ENCODE measurements at places on chromosomes 16 and 17.

DNA sequence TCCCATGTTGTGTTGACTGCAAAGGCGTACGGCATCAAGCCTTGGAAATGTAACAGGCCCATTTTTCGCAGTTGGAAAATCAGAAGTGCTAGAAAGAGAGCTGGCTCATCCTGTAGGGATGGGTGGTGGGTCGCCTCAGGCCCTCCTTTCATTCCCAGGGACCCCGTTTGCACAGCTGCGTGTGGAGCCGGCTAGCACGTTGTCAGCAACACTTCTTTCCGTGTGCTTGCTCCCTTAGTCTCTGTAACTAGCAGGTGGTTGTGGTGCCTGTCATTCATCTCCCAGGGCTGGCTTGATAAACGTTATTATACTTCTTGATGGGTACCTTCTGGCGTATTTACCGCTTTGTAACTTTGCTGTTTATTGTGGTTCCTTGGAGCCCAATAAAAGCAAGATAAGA, 239.0 kb upstream of the CACNG5 start:
- no peak for DNase-seq

- DNase-seq, result no peak
Observed at GRCh38 chr17:18921485-18921884, 30.5 kb upstream of the SLC5A10 start.

DNA sequence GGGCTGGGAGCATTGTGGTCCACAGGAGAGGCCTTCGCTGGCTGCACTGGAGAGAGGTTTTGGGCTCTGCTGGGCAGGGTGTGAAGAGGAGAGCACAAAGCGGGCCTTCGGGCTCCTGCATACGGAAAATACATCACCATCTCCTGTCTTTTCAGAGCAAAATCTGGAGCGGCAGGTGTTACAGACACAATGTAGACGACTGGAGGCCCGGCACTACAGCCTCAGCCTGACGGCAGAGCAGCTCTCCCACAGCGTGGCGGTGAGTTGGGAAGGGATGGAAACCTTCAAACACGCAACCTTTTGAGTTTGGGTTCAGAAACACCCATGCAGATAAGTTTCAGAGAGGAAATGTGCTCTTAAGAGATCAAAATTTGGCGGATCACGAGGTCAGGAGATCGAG, 17.9 kb downstream of the GINS2 start:
- no peak for DNase-seq

- DNase-seq, result no peak
Observed at GRCh38 chr16:84084570-84085270, 32.0 kb downstream of the MBTPS1 start.

DNA sequence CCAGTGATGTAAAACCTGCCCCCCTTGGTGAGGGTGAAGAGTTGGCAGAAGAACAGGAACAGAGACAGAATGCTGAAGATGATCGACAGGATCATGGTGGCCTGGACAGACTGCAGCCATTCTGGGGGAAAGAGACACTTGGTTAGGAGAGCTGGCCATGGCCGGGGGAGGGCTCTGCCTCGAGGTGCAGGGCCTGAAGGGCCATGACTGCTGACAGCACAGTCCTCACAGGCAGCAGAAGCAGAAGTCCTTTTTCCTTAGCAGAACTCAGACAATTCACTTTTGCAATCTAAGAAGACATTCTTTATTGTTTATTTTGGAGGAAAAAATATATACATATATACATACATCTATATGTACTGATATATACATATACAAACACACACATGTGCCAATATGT, 25.6 kb downstream of the PMP22 start:
- DNase-seq, result no peak

- DNase-seq, result no peak
Observed at GRCh38 chr17:45414990-45415881, 17.4 kb downstream of the ARHGAP27 start.

DNA sequence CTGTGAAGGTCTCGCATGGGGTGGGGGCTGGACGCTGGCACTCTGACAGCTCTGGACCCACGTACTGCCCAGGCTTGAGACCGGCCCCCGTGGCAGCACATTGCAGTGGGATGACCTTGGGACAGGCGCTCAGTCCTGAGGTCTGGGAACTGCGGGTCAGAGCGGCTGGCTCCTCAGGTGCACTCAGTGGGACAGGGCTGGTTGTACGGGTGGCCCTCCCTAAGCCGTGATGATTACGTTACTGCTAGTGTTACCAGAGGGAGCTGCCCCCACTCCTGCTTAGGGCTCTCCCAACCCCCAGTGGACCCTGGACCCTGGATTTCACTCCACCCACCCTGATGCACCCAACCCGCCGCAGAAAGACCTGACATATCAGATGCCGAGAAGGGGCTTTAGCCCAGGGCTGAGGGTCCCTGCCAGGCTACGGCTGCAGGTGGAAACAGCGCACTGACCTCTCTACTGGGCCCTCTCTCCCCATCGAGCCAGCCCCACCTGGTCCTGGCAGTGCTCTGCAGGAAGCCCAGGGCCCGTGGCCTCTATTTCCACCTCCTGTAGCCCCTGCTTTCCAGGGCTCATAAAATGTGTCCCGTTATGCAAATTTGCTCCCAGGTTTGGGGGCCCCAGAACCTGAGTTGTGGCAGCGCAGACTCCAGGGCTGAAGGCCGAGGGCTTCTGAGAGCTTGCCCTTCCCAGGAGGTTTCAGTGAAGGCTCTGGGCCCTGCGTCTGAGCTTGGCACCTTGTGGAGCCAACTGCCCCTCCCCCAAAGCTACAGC, 77.2 kb downstream of the RTN4RL1 start:
- DNase-seq, result no peak

DNA sequence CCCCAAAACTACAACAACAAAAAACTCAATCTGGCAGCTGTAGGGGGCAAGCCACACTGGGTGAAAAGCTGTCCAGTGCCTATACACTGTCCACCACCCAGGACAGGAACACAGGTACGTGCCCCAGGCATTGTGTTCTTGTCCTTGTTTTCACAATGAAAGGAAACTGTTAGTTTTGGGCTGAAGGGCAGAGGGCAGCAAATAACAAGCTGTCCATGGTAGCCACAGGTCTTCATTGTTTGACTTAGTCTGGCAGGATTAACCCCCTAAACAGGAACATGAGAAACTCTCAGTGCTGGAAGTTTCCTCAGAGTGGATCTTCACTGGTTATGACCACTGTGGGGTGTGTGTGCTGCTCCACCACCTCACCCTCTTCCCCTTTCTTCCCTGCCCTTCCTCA, 224.6 kb upstream of the N4BP1 start:
- no peak for DNase-seq

DNA sequence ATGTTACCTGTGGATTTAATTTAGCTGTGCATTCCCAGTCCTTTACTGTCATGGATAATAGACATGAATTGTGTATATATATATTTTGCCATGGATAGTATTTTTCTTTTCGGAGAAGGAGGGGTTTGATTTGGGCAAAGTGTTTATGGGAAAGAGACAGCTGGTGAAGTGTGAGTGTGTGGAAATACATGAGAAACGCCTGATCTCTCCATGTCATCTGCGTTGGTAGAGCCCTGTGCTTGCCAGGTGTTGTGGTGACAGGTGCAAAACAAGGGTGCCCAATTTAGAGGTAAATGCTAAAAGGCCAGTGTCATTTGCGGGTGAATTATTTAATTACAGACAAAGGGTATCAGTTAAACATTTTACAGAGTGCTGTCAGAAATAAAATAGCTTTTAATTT, 23.4 kb downstream of the NDEL1 start:
- no peak for DNase-seq

- no peak for DNase-seq
Observed at GRCh38 chr17:79301469-79301868, 226.8 kb downstream of the ENGASE start.

DNA sequence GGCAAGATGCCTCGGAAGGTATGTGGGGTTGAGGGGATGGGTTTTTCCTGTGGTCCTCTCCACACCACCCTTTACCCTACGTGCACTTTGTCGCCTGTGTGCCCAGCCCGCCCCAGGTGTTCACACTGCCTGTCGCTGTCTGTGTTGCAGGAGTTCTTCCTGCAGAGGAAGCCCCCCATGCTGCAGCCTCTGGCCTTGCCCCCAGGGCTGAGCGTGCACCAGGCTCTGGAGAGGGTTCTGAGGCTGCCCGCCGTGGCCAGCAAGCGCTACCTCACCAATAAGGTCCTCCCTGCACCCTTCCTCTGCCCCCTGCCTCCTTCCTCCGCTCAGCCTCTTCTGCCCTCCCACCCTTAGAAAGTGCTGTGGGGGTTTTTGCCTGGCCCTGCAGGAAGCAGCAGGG, 15.2 kb downstream of the PFAS start:
- no peak for DNase-seq

GRCh38 chr16:56356276-56357240, 68.8 kb downstream of the AMFR start:
- peak; percentile 82 for DNase-seq

DNA sequence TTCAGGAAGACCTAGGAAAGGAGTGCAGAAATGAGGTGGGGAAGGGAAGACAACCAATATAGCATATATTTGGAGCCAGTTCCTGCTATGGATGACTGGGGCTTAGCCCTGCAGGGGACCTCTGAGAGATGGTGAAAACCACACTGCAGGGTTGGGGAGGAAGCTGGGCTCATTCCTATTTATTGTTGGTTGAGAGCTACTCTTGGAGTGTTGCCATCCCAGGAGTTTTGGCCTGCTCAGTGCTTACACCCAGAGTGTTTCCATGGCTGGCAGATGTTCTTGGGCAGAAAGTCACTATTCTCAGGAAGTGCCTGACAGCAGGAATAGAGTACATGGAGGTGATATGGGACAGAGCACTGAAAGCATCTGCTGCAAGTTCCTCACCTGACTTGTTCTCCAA, 145.8 kb downstream of the SPACA3 start:
- no peak for DNase-seq

DNA sequence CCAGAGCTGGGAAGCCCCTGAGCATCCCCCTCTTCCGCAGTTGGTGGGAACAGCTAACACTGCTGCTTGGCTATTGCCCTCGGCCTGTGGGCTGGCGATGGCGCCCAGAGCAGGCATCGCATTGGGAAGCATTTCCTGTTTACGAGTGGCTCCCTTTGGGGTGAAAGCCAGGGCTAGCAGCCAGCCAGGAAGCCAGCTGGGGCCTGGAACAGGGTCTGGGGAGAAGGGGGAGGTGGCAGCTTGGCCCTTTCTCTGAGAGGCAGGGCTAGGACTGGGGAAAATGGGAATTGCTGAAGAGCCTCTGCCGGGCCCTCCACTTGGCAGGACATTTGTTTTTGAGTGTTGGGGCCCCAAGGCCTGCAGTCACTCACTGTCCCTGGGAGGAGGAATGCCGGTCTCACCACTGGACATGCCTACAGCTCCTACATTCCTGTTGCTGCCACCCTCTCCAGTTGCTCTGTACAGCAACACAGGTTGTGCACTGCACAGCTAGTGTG, 2.4 kb upstream of the MTSS2 start:
- DNase-seq, result no peak

DNA sequence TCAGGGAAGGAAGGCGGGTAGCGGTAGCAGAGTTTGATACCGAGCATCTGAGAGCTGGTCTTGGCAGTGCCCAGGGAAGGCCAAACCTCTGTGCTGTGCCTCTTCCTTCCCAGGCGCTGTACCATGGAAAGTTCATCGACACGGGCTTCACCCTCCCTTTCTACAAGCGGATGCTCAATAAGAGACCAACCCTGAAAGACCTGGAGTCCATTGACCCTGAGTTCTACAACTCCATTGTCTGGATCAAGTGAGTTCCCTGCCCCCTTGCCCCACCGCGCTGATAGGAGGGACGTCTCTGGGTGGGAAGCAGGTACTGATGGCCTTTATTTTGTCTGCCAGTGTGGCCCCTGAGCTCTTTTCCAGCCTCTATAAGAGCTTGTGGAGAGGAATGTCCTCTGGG, 15.4 kb upstream of the CLEC18A start:
- no peak for DNase-seq

- no peak for DNase-seq
Observed at GRCh38 chr17:40060887-40061608, 1.7 kb upstream of the THRA start.

GRCh38 chr17:36592316-36592715, 637 bp downstream of the DHRS11 start:
- no peak for DNase-seq

GRCh38 chr17:66686601-66687000, 148.3 kb upstream of the CACNG5 start:
- no peak for DNase-seq

DNA sequence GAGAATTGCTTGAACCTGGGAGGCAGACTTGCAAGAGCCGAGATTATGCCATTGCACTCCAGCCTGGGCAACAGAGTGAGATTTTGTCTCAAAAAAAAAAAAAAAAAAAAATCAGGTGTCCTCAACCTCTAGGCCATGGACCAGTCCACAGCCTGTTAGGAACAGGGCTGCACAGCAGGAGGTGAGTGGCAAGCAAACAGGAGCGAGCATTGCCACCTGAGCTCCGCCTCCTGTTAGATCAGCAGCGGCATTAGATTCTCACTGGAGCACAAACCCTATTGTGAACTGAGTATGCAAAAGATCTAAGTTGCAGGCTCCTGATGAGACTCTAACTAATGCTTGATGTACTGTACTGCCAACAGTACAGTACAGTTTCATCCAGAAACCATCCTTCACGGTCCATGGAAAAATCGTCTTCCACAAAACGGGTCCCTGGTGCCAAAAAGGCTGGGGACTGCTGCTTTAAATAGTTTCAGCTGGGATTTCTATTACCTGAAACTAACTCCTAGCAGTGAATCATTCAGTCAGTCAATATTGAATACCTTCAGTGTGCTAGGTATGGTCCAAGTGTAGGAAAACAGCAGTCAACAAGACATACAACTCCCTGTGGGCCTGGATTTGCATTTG, 56.3 kb upstream of the DHX40 start:
- peak; percentile 63 for DNase-seq

DNA sequence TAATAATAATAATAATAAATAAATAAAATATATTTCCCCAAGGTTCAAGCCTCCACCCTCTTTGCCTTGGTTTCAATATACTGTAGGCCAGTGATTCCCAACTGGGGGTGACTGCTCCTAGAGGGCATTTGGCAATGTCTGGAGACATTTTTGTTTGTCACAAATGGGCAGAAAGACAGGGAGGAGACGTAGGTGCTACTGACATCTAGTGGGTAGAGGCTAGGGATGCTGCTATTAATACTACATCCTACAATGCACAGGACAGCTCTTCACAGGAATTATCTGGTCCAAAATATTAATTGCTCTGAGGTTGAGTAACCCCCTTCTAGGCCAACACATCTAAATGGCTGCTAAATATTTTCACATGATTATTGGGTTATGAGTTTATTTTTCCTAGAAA, 12.8 kb upstream of the PRR14 start:
- DNase-seq, result no peak

DNA sequence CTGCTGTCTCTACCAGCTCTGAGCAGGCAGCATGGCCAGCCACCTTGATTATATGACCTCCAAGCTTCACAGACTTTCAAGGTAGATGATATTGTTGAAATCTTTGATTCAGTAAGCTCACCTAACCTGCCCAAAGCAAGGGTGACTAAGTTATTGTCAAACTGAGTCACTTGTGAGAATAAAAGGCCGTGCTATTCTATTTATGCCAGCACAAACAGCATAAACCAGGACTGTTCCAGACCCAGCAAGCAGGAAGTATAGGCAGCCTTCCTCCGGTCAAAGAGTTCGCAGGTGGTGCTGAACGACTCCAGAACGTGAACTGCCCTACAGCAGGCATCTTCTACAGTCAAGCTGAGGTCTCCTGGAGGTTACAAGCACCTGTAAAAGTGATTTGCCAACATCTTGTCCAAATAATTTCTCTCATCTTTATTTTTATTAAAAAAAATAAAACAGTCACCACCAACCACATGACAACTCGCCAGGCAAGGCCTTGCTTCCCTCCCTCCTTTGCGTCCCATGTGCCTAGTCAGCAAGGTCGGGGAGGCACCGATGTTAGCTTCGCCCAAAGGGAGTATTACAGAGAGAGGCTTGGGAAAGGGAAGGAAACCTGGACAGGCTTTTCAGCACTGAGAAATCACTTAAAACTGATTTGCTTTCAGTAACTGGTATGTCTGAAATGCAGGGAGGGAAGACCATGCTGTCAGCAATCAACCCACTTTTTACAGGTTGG, 10.8 kb downstream of the ARL2BP start:
- no peak for DNase-seq

GRCh38 chr17:82303944-82304808, 13.2 kb downstream of the CD7 start:
- DNase-seq, result no peak
